Effector CD4-positive, alpha-beta T cell (primary cell): ENCODE measurements at places on chromosomes 16 and 17.

- no peak for DNase-seq
Observed at GRCh38 chr17:43428524-43428923, 29.7 kb downstream of the ARL4D start.

GRCh38 chr17:27489045-27489715 lies 32.9 kb downstream of the KSR1 start:
- DNase-seq = no peak

- peak; percentile 30 for DNase-seq
Observed at GRCh38 chr17:65750631-65751115, 189.2 kb upstream of the AXIN2 start.

DNA sequence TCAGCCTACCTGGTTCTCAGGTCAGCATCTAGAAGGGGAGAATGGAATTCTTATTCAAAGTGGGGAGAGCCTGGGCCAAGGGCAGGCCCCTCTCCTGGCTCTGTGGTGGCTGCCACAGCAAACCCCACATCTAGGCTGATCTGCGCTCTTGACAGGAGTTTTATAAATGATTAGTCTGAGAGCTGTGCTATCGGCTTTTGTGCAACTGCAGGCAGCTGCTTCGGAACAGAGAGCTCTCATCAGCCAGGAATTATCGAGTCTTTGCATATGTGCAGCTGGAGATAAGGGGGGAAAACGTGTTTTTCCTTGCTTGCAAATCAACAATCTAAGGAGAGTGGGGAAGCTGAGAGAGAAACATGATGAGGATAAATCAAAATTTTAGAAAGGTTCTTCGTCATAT lies 91.7 kb downstream of the HS3ST3A1 start:
- no peak for DNase-seq

- DNase-seq = no peak
Observed at GRCh38 chr16:57257455-57258070, 12.5 kb downstream of the ARL2BP start.

DNA sequence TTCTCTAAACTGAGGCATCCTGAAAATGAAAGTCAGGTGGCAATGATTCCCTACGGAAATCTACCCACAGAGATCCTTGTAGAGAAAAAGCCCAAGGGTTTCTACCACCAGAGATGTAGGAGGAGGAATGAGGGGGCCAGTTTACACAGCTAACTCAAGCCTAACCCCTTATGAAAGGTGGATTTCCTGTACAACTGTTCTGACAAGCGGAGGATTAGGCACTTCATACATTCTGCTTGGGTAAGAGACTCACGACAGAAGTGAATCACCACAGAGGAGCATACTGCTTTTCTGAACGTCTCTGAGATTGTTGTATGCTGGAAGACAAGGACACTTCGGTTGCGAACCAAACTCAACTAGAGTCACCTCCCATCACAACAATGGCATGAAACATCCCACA lies 72.7 kb downstream of the SMG6 start:
- no peak for DNase-seq

DNA sequence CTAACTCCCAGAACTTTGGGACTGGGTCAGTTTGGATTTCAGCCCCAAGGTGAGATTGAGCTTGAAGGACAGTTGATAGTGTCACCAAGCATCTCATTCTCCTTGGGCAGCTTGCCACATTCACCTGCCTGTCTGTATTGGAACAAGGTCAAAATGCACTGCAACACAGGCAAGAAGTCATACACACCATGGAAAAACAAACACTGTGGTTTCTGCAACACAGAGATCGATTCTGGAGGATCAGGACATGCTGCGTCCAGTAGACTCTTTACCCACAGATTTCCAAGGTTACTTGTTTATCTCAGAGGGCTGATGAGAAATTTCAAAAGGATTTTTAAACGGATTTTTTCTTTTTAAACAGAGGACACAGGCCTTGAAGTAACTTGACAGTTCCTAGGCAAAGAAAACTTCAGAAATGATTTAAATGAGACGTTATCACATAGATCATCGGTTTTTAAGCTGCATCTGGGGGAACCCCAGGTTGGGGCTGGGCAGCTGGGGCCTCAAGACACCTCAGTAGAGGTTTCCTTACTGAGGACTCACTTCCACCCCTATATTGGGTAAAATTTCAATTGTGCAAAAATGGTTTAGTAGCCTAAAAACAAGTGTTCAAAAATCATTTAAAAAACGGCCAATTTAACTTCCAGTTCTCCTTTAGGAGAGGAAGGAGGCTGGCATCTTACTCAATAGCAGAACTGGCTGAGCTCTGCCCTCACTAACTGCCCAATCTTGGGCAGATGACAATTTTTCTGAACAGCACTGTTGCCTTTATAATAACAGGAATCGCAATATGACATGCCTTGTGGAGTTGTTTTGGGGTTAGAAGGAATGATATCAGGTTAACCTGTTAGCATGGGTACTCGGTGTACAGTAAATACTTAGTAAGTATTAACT lies 299.3 kb downstream of the XYLT1 start:
- no peak for DNase-seq

GRCh38 chr16:81926036-81926435 lies 85.2 kb downstream of the SDR42E1 start:
- DNase-seq = no peak

DNA sequence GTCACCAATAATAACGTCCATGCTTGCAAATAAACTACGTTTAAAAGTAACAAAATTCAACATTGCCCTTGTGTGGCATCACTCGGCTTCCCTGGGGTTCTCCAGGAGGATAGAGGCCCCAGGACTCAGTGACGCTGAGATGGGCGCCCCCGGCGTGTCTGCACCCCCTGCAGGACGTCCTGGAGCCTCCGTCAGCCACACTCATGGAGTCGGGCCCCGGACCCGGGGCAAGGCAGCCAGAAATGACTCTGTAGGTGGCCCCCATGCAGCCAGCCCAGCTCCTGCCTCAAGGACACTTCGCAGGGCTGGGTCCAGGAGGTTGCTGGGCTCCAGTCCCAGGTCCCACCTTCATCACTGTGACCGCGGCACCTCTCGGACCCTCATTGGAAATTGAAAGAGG lies 16.6 kb upstream of the ACSF3 start:
- DNase-seq = no peak

DNA sequence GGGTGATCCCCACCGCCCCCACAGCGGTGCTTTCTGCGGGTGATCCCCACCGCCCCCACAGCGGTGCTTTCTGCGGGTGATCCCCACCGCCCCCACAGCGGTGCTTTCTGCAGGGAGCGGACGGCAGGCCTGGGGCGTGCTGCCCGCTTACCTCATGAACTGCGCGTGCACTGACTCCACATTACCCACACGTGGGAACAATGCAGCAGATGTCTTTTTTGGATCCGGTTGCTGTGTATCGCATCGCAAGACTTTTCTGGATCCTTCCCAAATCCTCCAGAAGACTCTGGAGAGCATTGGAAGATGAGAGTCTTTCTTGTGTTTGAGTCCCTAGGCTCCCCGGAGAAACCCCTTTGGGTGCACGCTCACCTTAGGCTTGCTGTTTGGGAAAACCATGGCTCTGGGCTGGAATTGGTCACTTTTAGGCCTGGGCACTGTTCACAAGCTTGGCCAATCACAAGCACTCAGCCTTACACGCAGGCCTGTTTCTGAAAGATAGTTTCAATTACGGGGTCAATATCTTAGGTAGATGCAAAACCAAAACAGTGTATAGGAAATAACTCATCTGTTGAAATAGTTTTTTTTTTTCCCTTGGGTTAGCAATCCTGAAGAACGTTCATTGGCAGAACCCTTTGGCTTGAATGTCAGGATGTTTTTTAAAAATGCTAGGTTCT lies 201.8 kb downstream of the RPTOR start:
- DNase-seq = no peak

GRCh38 chr17:9821921-9822320 lies at the start of gene GSG1L2:
Gene GSG1L2 (minus strand): TSS chr17:9822079. CDS start chr17:9822071, 8 bp downstream.
- no peak for DNase-seq

DNA sequence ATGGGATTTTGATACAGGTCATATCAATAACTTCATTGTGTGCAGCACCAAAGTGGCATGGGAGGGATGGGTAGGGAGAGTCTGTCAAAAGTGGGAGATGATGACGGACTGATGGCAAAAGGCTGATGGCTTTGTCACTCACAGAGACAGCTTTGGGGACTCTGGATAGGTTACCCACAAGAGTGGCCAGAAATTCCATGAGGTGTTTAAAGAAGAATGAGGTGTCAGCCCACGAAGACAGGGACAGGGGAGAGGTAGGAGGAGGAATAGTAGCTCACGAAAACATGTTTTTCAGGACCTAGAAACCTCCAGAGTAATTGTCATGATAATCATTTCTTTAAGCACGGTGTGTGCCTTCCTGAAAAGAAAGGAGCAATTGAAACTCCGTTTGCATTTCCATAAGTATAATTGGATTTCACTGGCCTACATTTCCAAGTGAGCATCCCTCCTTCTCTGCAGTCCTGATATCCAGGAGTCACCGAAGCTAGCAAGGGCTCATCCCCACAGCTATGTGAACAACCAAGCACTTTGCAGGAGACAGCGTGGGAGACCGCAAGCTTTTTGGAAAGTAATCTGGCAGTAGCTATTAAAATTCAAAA lies 60.0 kb downstream of the HSD17B2 start:
- no peak for DNase-seq

GRCh38 chr17:51372345-51373004 lies 112.1 kb downstream of the UTP18 start:
- DNase-seq = no peak

DNA sequence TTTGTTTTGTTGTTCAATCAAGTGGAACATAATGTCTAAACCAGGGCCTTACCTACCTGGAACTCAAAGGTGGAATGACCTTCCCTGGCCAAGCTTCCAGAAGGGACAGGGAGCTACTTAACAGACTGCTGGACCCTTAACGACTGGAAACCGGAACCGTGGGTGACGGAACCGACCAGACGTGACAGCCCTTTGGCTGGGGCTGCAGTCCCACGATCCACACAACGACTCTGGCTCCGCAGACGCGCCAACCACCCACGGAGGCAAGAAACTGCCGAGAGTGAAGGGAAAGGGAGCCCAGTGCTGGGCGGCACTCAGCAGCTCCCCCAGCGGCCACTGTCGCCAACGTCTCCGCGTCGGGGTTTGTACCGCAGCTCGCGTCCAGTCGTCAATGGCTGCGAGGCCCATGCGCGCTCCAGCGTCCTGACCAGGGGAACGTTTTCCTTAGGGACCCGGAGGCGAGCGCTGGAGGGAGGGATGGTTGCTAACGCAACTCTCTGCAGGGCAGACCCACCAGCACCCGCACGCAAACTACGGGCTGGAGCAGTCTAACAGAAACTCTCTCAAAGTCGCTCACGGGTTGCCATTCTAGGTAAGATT lies 5.5 kb upstream of the KIF22 start:
- DNase-seq = peak; percentile 58

DNA sequence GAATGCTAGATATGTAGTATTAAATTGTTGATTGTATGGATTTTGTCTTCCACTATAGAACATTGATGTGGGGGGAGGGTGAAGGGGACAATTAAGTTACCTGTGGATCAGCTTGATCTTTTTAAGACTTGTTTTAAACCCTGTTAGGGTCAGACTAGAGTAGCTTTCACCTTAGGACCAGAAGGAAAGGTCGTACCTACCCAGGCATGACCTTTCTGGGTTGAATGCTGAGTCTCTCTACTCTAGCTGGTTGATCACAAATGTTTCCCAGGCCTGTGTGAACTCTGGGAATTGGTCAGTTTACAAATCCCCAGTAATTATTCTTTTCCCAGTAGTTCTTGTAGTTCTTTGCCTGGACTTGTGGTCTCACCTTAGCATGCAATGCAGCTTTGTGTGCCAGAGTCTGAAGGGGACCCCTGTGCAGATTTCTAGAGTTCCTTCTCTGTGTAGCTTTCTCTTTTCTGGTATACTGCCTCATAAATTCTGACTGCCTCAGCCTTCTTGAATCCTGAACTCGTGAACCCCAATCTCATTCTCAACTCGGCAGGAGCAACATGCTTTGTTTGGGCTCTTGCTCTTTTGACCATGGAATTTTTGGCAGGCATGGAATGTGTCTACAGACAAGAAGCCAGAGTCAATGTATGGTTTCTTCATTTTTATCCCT lies 54.1 kb downstream of the VMP1 start:
- DNase-seq = no peak

DNA sequence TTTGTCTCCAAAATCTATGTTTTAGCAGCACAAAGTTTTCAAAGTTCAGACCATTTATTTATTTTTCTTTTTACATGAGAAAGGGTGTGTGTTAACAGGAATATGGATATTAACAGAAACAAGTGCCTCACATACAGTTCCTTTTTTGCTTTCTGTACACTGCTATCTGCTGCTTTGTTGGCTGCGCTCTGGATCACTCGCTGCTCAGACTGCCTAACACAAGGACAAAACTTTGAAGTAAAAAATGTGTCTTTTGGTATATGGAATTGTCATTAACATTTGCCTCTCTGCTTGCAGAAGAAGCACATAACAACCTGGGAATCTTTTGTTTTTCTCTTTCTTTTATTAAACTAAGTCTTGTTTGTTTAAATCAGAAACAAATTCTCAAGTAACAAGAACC lies 262.8 kb downstream of the ZFHX3 start:
- DNase-seq = no peak

GRCh38 chr17:81109957-81110356 lies 55.4 kb upstream of the PVALEF start:
- no peak for DNase-seq

GRCh38 chr16:21075252-21075651 lies 75.4 kb downstream of the DNAH3 start:
- no peak for DNase-seq

- DNase-seq = no peak
Observed at GRCh38 chr16:89119166-89119621, 25.5 kb downstream of the ACSF3 start.
